Cerebellar nuclear complex (tissue), 1 donor: ENCODE measurements at places on chromosomes 13 and 19.

DNA sequence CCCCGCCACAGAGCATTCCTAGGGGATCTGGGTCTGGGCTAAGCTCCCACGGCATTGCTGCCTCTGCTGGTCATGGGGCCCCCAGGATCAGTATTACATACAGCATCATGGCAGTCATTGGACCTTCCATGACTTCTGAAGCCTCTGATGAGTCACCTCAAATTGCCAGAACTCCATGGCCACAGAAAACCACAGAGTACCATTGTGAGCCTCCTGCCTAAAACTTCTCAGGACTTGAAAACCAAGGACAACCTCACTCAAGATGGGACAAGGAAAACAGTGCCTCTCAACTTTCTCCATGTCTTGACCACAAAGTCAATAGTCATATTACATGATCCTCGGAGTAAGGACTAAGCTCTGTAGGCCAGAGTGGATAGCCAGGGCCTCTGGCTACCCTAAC, 306.0 kb downstream of the GPC5 start:
- no peak for DNase-seq

DNA sequence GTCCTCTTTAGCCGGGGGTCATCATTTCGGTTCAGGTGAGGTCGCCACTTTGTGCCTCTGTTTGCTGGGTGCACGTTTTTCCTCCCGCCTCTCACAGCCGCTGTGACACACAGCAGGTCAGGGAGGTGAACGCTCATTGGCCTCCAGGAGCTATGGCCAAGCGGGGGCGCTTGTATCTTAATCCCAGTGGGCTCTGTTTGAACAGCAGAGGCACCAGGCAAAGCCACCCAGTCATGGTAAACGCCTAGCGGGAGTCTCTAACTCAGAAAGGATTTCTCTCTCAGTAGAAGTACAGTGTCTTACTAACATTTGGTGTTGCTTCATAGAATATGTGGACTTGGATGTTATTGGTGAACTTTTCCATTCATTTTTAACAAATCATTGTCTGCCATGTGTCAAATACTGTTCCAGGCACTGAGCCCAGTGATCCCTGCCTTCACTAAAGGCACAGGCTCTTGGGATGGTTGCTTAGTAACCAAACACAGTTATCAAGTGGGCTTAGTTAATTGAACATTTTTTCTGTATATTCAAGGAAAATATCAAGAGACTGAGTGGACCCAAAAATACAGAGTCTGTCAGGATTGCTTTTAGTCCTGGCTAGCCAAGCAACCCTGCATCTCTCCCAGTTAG, 186.7 kb downstream of the STK24 start:
- DNase-seq: no peak

- DNase-seq: no peak
Measured at GRCh38 chr13:103066781-103067345, 646 bp upstream of the SLC10A2 start.

GRCh38 chr19:14369399-14370168, 11.7 kb upstream of the ADGRE5 start:
- DNase-seq: no peak

DNA sequence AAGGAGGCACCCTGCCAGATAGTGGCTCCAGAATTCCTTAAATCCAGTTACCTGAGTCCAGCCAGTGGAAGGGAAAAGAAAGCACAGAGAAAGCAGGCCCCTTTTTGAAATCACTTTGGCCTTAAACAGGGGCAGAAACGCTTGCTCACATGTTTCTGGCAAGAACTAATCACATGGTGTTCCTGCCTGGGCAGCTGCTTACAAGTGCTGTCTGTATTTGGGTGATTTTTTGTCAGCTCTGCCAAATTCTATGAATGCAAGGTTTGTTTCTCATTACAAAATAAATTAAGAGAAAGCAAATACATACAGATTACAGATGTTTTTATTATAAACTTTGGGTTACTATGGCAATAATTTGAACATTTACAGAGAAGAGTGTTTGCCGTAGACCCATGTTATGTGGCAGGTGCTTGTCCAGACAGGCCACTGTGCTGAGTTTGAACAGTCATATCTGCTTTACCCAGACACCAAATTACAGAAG, 1237.8 kb downstream of the SLITRK5 start:
- no peak for DNase-seq

GRCh38 chr13:43555667-43556066, 231.1 kb downstream of the ENOX1 start:
- no peak for DNase-seq

GRCh38 chr13:33372251-33372919, 86.8 kb upstream of the STARD13 start:
- DNase-seq: no peak

DNA sequence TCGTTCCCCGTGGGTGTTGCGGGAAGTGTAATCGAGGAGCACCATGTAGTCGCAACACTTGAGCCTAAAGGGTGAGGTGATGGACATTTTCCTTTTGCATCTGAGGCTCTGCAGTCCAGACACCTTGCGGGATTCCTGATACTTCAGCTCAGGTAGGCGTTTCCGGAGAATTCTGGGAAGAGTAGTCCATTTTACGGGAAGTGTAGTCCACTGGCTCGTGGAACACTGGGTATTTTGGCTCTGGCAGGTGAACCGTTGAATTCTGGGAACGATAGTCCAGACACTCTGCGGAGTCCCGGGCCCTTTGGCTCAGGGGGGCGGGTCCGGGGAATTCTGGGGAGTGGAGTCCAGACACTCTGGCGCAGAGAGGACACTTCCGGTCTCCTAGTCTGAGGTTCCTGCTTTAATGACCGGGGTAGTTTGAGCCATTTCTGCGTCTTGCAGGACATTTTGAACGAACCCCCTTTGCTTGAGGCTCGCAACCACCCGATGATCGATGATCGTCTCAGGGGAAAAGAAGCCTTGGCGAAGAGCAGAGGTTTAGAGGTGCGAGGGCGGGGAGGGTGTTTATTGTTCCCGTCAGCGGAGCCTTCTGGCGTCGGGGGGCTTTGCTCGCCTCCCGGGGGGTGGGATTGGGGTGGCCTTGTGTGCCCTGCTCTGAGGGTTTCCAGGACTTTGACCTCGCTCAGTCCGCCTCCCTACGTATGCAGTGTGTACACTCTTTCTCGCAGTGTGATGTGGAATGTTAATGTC, at the start of gene ZNF223:
Gene ZNF223, plus strand, starts transcription at position 387 of the 753 bp plus-strand sequence. CDS start 3,141 bp downstream, outside the sequence.
- peak; percentile 98 for DNase-seq

DNA sequence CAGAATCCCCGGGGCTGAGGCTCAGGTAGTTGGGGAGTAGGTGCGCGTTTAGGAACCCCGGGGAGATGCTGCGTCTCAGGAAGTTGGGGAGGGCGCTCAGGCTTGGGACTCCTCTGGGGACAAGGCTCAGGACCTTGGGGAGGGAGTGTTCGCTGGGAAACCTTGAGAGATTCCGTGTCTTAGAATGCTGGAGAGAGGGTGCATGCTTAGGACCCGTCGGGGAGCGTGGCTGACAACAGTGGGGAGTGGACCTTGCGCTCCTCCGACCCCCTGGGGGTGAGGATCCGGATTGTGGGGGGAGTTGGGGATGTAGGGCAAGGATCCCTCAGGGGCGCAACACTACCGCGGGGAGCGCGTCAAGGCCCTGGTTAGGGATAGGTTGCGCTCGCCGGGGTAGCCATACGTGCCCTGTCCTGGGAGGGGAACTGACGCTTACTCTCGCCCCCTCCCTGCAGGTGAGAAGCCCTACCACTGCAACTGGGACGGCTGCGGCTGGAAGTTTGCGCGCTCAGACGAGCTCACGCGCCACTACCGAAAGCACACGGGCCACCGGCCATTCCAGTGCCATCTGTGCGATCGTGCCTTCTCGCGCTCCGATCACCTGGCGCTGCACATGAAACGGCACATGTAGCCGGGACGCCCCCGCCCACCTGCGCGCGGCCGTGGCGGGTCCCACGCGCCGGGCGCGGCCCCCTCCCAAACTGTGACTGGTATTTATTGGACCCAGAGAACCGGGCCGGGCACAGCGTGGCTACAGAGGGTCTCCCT, 2.0 kb downstream of the KLF2 start:
- no peak for DNase-seq

DNA sequence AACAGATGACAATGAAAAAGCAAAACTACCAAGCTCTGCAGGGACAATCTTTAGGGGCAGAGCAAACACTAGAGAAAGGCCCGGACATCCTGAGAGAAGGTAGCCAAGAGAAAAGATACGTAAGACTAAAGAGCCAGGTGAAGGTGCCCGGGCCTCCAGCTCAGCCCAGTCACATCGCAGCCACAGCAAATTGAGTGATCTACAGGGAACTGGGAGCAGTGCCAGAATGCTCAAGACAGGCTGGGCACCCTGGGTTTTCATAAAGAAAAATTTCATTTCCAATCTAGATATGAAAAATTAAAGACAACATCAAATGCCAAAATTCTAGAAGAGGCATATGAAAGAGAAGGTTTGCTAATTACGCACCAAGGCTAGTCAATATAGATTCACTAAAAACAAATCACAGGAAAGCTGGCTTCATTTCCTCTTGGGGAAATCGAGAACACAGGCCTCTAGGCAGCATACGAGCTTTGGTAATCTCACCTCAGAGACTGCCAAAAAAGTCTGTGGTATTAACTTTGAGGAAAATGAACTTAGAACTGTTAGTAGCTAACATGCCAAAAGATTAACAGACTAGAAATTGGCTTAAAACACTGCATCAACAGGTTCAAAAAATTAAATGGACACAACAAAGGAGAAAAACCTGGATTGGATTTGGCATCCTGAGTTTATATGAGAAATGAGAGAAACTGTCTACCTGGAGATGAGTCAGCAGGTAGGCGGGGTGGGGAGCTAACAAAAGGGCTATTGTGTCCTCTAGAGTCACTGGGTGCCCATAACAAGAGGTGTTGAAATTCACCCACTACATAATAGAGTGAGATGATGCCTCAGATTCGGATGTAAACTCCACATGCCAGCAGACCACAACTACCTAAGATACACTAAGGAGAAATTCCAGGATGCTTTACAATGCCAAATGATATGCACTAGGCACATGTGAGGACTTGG, 6.6 kb downstream of the ANKRD10 start:
- no peak for DNase-seq

DNA sequence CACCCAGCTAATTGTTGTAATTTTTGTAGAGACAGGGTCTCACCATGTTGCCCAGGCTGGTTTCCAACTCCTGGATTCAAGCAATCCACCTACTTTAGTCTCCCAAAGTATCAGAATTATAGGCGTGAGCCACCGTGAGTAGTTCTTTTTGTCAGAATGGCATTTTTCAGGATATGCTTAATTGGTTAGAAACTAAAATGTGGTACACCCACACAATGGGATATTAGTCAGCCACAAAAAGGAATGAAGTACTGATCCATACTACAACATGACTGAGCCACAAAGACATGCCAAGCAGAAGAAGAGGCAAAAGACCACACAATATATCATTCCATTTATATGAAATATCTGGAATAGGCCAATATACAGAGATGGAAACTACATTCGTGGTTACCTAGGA, 41.7 kb upstream of the MAP3K10 start:
- no peak for DNase-seq

DNA sequence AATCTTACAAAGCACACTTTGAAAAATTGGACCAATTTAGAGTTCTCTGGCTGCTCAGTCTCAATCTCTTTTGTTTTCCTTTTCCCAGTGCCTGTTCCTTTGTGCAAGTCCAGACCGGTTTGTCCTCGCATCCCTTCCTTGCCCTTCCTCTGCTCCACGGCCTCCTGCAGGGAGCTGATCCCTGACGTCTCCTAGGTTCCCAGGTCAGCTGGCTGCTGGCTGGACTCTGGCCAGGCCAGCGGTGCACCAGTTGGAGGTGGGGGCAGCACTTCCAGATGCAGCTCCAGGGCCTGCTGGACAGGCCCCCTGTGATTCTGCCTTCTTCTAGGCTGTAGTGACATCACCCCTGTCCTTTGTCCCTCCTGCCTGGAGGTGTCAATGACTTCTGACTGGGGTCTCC, 44.0 kb upstream of the KPNA3 start:
- DNase-seq: no peak
